Stimulated activated CD8-positive, alpha-beta memory T cell treated with anti-CD3 and anti-CD28 coated beads, Interleukin-4, amount 100 ng/mL, for 1 hour (primary cell): ENCODE measurements at places on chromosomes 12 and 14.
A peak's percentile ranks its signal among the peaks of the same experiment; 100 is the strongest.

DNA sequence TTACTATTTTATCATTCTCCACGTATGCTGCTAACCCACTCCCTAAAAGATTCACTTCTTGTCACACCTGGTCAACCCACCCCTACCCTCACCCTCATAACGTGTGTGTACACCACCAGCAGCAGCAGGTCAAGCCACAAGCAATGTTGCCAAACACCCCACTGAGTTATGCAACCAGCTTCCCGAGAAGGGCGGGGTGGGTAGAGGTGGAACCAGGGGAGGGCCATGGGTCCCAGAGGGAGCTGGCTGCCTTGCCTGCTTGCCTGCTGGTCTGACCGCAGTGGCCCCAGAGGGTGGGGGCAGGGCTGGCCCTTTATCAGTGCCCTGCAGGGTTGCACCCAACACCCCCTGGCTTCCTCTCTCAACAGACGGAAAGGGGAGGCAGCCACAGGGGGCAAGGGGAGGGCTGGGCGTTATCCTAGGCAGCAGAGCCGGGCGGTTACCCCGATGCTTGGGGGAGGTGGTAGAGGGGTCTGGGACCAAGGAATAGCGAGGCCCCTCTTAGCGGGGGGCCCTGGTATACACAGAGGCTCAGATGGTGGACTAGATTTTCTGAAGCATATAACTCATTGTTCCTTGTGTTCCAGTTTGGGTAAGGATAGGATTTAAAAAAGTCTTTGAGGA is 3.5 kb upstream of the NFE2 start:
- no peak for DNase-seq

- no peak for DNase-seq
Observed at GRCh38 chr12:47840571-47840970, 20.9 kb upstream of the HDAC7 start.

DNA sequence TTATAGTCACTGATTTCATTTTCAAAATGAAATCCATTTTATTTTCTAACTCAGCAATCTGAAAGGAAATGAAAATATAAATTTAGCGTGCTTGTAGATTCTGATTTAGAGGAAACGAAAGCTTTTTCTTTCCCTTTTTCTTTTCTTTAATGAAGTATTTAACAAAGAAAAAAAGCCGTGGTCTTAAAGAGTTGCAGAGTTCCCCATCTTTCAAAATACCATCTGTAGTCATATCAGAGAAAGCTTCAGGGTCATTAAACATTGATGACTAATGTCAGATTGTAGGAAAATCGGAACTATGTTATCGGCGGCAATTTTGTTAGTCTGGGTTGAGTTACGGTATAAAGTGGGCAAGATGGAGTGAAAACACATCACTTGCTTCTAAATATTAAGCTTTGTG is 32.3 kb downstream of the DRAM1 start:
- no peak for DNase-seq

GRCh38 chr12:565161-565560 is 98.1 kb downstream of the NINJ2 start:
- DNase-seq, result no peak

- no peak for DNase-seq
Observed at GRCh38 chr14:100393362-100393761, 70.2 kb downstream of the SLC25A47 start.

- no peak for DNase-seq
Observed at GRCh38 chr12:78248321-78248720, 417.6 kb downstream of the NAV3 start.

DNA sequence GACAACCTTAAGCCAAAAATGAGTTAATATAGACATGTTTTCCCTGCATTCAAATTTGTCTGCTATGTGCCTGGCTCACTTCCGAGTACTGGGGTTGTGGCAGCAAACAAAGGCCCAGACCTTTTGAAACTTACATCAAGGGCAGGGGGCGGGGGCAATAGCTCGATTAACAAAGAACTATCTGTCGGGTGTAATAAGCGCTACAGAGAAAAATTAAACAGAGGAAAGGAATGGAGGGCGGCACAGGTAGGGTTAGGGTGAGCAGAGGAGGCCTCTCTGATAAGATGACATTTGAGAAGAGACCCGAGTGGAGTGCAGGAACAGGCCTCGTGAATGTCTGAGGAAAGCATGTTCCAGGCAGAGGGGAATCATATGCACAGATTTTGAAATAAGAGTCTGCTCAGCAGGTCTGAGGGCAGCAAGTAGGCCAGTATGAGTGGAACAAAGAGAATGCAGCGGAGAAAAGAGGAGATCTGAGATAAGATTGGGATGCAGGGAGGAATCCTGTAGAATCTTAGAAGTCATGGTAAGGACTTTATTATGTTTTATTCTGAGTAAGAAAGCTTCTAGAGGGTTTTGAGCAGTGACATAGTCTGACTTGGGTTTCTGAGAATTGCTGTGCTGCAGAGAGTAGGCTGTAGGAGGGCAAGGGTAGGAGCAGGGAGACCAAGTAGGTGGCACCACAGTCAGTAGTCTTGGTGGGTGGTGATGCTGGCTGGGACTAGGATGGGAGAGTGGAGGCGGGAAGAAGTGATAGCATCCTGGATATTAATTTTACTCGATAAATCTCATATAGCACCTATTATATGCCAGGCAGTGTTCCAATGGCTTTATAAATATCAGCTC is 52.6 kb downstream of the BICDL1 start:
- DNase-seq, result no peak

GRCh38 chr12:47773062-47773857 is at the start of gene SLC48A1:
Gene SLC48A1, plus strand, starts transcription at chr12:47773238. Its CDS starts 67 bp downstream, at chr12:47773305.
- peak; percentile 40 for DNase-seq

GRCh38 chr12:124057691-124058090 is 84.7 kb downstream of the ZNF664 start:
- no peak for DNase-seq

DNA sequence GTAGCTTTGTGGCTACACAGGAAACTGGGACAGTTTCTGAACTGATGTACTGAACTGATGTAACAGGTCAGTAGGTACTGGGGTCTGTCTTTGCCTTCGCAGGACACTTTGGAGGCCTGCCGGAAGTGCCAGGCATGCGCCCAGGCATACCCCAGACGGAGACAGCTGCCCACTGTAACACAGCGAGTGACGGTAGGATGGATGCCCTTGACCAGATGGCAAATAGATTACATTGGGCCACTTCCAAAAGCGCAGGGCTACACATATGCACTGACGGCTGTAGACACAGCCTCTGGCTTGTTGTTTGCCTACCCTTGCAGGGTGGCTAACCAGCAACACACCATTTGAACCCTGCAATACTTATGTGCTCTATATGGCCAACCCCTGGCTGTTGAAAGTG is 94.1 kb upstream of the TMPO start:
- no peak for DNase-seq

DNA sequence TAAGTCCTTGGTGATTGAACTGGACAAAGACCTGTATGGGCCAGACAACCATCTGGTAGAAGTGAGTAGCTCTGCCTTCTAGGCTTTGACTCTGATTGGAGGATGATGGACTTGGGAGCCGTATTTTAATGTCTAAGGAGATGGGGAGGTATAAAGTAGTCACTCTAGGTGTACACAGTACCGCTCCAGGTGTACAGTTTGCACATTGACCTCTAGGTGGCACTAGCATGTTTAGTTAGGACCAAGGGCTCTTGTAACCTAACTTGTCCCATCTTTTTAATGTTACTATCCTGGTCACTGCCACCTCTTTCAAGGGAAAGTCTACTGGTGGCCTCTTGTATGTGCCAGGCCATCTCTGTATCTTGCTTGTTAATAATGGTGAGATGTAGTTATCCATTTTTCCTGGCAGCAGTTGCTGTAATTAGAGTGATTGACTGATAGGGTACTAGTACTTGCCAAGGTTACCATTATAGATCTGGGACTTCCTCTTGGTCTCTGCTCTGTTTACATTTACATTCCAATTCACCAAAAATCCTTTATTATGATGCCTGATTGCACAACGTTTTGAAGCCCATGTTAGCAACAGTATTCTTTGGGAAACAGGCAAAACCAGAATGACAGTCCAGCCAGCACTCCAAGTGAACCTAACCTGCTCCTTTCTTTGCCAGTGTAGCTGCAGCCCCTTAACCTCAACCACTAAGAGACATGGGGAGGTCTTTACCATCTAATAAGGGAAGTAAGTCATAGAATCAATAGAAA is 3.6 kb downstream of the SMARCD1 start:
- no peak for DNase-seq

- no peak for DNase-seq
Observed at GRCh38 chr12:81347404-81347803, 269.5 kb downstream of the ACSS3 start.

DNA sequence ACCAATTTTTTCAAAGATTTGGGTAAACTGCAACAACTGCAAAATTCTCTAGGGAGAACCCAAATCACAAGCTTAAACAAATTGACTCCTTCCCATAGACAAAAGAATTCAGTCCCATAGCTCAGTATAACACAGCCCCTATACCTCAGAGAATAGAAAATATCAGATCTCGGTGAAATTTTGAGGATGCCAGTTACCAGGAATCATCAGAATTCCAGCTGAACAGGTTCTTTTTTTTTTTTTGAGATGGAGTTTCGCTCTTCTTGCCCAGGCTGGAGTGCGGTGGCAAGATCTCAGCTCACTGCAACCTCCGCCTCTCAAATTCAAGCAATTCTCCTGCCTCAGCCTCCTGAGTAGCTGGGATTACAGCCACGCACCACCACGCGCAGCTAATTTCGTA is 36.7 kb downstream of the ZFYVE1 start:
- no peak for DNase-seq

GRCh38 chr12:111451649-111452129 is 46.0 kb downstream of the SH2B3 start:
- DNase-seq, result no peak

GRCh38 chr12:77042833-77043232 is 22.5 kb downstream of the E2F7 start:
- no peak for DNase-seq

GRCh38 chr14:42921901-42922300 is 1315.2 kb downstream of the LRFN5 start:
- no peak for DNase-seq

DNA sequence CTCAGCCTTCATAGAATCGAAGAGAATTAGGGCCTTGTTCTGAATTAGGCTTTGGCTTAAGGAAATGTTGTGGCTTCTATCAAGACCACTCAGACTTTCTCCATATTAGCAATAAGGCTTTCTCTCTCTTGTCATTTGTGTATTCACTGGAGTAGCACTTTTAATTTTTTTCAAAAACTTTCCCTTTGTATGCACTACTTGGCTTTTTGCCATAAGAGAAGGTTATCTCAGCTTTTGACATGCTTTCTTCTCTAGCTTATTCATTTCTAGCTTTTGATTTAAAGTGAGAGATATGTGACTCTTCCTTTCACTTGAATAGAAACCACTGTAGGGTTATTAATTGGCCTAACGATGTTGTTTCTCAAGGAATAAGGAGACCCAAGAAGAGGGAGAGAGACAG is 244.2 kb downstream of the GPHN start:
- no peak for DNase-seq

GRCh38 chr12:56766535-56766934 is 3.4 kb downstream of the HSD17B6 start:
- DNase-seq, result no peak

DNA sequence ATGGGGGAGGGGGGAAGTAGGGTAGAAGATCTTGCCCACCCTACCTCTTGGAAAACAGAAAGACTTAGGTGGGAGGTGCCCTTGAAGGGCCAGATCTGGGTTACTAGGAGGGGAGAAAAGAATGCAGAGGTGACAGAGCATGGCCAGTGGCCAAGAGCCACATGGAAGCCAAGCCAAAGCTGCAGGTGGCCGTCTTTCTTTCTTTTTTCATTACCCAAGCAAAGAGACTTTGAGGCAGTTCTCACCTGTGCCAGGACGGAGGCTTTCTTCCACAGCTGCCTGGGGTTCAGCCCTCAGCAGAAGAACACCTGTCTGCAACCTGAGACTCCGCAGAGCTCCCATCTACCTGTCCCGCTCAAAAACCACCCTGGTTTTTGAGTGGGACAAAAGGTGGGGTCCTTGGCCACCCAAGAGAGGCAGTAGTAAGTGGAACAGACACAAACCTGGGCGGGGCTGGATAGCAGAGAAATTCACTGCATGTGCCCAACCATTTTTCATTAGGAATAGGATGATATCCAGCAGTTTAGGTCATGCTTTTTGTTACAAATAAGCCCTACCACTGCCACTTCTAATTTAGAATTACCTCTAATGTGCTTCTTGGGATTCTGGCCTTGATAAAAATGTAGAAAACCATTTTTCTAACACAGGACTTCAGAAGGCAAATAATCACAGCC is 116.5 kb downstream of the DYRK2 start:
- no peak for DNase-seq

DNA sequence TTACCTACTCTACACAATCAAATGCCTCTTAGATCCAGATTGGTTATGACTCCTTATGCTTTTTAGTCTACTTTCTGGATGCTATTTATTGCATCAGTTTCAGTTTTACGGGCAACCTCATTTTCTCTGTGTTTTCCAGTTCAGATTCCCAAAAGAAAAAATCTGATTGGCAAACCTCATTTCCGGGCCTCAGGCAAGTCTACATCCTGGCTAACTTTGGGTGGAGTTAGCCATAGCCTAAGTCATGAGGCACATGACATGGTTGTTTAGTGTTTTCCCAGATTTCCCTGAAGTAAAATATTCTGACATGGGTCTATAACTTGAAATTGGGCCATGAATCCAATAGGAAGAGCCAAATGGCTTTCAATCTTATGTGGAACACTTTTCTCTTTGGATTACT is 339.7 kb downstream of the NUAK1 start:
- no peak for DNase-seq

- no peak for DNase-seq
Observed at GRCh38 chr12:90036637-90037036, 328.0 kb upstream of the ATP2B1 start.

- no peak for DNase-seq
Observed at GRCh38 chr12:89475203-89475990, 49.2 kb downstream of the GALNT4 start.

- no peak for DNase-seq
Observed at GRCh38 chr14:93916498-93916897, 10.6 kb upstream of the FAM181A start.

GRCh38 chr14:59540852-59541251 is 35.8 kb downstream of the CCDC175 start:
- no peak for DNase-seq

DNA sequence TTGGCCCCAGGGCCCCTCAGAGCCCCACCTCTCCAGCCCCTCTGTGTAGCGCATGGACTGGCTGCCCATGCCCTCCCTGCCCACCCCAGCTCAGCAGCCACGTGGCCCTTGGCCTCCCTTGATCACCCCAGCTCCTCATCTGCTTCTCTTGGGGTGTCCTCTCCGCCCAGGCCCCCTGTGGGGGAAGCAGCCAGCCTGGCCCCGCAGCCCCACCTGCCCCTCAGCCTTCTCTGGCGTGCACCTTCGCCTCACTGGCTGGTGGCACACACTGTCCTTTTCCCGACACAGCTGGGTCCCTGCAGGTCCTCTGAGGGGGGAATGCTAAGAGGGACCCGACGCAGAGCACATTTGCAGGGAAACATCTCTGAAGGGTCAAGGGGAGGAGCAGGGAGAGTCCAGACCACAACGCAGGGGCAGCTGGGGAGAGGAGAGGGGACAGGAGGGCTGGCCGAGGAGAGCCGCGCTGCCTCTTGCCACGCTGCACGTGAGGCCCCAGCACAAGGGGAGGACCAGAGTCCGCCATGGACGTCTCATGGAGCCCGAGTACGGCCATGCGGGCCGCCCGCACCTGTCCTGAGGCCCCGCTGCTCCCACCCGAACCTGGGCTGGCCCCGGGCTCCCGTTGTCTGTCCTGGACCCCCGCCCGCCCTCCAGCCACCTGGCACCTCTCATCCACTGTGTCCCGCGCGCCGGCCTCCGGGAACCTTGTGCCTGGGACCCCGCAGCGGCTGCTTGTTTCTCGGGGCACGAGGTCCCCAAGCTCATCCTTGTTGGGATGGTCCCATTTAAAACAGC is 36.1 kb downstream of the PACS2 start:
- no peak for DNase-seq

- no peak for DNase-seq
Observed at GRCh38 chr14:23434488-23435222, 805 bp downstream of the MYH7 start.

- no peak for DNase-seq
Observed at GRCh38 chr14:102930138-102930752, 7.8 kb downstream of the AMN start.
